Activated CD4-positive, alpha-beta T cell treated with anti-CD3 and anti-CD28 coated beads, Interleukin-10, Interleukin-2, amounts not matched to agents 100 ng/mL and 50 ng/mL, durations not matched to agents 16 hours and 8 hours (primary cell): ENCODE measurements at places on chromosomes 6 and 20.

DNA sequence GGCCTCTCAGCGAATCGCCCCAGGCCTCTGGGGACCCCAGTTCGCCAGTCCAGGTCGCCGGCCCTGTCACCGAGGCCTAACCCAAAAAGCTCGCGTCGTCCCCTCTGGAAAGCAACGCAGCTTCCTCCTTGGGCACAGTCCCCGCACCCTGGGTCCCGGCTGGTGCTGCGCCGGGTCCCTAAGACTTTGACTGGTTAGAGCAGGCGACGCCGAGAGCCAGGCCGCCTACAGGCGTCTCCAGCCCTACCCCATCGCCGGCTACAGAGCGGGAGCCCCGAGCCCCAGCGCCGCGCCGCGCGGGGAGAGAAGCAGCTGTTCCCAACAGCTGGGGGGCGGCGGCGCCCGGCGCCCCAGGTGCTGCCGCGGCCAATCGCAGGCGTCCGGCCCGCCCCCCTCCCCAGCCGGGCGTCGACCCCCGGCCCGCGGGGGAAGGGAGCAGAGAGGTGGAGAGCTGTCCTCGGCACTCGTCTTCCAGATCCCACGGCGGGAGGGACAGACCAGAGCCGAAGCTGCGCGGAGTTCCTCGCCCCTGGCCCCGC, 540 bp upstream of the RBM24 start:
- DNase-seq, result no peak

DNA sequence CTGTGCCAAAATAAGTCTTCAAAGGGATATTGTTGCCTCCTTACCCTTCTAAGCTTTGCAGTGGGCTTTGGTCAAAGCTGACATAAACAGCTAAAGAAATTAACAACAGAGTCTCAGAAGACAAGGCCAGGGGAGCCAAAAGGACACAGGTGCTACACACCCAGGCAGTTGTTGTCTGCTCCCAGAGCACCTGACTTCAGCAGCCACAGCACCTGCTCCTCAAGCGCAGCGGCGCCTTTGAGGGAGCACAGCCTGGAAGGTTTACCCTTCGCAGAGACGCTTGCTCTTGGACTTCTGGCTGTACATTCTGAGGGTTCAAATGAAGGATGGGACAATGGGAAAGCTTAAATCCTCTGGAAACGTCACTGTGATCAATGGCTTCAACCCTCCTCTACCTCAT, 16.6 kb downstream of the B4GALT5 start:
- DNase-seq, result no peak

- no peak for DNase-seq
Observed at GRCh38 chr6:169222126-169222525, 31.5 kb downstream of the THBS2 start.

GRCh38 chr6:11428895-11429294, 108.7 kb upstream of the TMEM170B start:
- peak; percentile 52 for DNase-seq

- DNase-seq, result peak; percentile 30
Observed at GRCh38 chr20:49287555-49288249, 9.8 kb upstream of the ZNFX1 start.

GRCh38 chr20:24825591-24825990, 123.5 kb upstream of the CST7 start:
- no peak for DNase-seq

DNA sequence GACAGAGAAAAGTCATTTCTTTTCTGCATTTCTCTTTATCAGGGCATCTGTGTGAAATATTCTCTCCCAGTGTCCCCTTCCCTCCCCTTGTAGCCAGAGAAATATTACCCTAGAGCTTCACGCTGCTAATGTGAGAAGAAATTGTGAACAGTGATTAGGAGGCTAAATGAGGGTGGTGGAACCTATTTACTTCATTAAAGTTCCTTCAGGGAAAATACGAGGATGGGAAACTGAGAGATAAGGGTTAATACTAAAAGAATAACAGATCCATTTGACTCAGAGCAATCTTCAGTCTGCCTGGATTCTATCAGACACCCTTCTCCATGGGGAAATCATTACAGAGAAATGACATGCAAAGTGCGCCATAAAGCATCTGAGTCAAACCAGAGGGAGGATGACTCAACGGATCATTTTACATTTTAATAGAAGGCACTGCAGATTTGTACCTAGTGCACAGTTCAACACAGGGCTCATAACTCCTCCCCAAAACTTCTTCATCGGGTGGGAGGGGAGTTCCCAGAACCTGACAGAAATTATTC, 131.3 kb downstream of the GJA10 start:
- DNase-seq, result peak; percentile 87

- DNase-seq, result no peak
Observed at GRCh38 chr6:56370127-56370540, 122.8 kb upstream of the COL21A1 start.
